Mononuclear cell (primary cell): ENCODE measurements at places on chromosomes 12 and 14. TPM values are rescaled to one million over a fixed set of nuclear protein-coding genes. Genes with fewer than 3 reads are reported as not detected.

PYM1 gene
- total RNA-seq = 21.2 TPM

RBM19 gene
- total RNA-seq = 33.8 TPM

TSPAN19 gene
- total RNA-seq = not detected

GSC gene
- total RNA-seq = 0.42 TPM

ERC1 gene
- 30.2 TPM for total RNA-seq

REC8 gene
- 22.7 TPM for total RNA-seq

PPP1R3E gene
- 12.5 TPM for total RNA-seq

SYNE3 gene
- 27.6 TPM for total RNA-seq
